CD4-positive, alpha-beta T cell treated with Interleukin-4 for 4 hours (primary cell): ENCODE measurements at places on chromosomes 5 and 9.

DNA sequence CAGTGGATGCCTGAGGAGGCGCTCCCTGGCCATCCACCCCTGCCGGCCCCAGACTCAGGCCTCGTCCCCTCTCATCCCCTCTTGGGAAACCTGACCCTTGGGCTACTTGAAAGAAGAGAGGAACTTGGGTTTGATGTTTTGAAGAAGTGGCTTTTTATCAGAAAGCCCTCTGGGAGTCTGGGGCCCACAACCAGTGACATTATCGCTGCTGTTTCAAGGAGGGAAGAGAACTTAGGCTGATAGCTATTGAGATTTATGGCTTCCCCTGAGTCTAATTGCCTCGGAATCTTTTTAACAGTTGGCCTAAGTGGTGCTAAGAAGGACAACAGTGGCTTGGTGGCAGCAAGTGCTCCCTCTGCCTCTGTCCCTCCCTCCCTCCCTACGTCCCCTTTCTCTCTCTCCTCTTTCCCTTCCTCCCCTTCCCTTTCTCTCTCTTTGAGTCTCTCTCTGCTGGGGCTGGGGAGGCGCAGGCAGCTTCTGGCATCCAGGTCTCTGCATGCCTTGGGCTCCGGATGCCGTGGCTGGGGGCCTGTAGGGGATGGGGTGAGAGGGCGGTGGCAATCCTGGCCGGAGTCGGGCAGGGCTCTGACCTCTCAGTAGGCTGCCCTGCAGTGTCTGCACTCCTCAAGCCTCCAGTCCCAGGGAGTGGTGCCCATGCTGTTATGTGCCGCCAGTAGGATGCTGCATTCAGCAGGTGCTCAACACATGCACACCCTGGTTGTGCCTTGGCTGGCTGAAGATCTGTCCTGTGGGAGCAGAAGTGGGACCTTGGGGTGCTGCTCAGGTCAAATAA, 49.6 kb upstream of the RXRA start:
- DNase-seq = no peak

- no peak for DNase-seq
Measured at GRCh38 chr9:114233491-114234185, 78.3 kb downstream of the COL27A1 start.

DNA sequence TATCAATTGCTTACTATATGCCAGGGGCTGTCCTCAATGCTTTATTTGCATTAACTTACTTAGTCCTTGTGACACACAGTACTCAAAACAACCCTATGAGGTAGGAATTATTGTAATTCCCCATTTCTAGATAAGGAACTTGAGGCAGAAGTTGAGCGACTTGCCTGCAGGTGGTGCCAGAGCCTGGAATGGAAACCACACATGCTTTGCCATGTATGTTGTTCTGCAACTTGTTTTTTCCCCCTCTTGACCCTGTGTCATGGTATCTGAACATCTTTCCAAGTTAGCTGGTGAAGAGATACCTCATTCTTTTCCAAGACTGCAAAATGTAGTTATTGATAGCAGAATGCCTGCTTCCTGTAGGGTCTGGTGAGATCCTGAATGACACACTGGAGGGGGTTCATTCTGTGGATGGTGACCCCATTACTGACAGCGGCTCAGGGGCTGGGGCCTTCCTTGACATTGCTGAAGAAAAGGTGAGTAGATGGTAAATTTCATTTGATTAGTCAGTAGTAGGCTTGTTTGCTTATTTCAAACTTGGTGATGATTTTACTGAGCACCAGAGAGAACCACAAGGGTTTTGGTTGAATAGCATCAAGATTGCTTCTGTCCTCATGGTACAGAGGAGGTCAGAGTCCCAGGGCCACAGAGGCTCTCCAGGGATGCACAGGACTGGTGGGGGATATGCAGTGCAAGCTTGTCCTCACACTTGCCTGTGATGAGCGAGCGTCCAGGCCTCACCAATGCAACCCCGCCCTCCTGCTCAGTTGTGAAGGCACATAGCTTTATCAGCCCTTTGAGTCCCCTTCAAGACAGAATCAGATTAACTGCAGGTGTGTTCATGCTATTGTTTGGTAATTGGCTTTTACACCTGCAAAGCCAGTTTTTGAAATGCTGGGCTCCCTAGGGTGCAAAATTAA, 57.0 kb downstream of the COL15A1 start:
- peak; percentile 64 for DNase-seq

- DNase-seq = no peak
Measured at GRCh38 chr9:70079417-70080037, 35.9 kb downstream of the MAMDC2 start.

DNA sequence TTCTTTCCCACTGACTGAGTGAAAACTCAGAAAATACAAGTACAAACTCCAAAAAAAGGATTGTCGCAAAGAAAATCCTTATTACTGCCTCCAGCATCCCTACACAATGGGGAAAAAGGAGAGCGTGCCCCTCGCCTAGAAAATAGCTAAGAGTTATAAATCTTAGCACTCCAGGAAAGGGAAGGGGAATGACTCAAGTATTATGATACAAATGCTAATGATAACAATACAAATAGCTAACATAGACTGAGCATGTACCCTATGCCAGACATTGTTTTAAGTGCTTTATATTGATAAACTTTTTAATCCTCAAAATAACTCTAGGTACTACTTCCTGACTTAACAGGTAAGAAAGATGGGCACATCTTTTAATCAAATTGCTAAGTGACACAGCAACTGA, 70.8 kb upstream of the VCAN start:
- DNase-seq = no peak

DNA sequence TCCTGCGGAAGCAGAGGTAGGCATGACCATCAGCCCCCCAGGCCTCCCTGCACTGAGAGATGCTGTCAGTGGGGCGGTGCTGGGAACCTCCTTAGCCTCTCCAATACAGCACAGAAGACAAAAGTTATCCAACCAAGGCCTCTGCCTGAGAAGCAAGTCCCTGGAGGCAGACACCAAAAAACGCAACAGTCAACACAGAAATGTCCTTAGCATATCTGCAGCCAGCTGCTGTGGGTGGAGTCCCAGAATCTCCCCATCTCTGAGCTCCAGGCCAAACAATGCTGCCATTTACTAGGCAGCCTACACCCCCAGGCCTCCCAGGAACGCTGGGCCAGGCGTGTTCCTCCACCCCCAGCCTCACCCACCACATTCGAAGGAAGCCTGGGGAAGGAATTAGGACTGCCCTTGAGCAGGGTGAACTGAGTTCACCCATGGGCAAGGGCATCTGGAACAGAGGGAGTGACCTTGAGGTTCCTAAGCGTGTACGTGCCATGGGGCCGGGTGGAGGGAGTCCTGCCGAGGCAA, 43.7 kb downstream of the STK10 start:
- DNase-seq = no peak

GRCh38 chr5:73268826-73269225, 95.8 kb downstream of the TMEM174 start:
- no peak for DNase-seq

DNA sequence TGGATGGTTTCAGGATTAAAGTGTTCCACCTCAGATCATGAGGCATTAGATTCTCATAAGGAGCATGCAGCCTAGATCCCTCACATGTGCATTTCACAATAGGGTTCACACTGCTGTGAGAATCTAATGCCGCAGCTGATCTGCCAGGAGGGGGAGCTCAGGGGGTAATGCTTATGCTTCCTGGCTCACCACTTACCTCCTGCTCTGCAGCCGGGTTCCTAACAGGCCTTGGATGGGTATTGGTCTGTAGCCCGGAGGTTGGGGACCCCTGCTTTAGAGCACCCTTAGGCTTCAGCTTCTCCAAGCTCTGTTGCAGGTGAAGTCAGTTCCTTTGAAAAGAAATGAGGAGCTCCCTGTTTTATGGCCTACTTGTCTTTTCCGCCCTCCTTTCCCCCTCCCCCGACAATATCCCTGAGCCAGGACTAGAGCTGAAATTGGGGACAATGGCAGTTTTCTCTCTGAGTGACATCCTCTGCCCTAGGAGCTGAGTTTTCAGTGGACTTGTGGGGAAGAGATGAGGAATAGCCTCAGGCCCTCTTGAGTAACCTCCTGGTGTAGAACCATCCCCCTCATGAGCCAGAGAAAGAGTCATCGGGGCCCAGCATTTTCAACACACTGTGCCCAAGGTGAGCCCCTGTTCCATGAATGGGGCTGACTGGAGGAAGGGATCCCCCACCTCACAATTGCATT, 16.2 kb upstream of the MAT2B start:
- DNase-seq = peak; percentile 28

- peak; percentile 20 for DNase-seq
Measured at GRCh38 chr5:139402561-139403158, 1.2 kb downstream of the SPATA24 start.

GRCh38 chr5:18761801-18762200, 1127.5 kb downstream of the TAF11L14 start:
- DNase-seq = no peak

DNA sequence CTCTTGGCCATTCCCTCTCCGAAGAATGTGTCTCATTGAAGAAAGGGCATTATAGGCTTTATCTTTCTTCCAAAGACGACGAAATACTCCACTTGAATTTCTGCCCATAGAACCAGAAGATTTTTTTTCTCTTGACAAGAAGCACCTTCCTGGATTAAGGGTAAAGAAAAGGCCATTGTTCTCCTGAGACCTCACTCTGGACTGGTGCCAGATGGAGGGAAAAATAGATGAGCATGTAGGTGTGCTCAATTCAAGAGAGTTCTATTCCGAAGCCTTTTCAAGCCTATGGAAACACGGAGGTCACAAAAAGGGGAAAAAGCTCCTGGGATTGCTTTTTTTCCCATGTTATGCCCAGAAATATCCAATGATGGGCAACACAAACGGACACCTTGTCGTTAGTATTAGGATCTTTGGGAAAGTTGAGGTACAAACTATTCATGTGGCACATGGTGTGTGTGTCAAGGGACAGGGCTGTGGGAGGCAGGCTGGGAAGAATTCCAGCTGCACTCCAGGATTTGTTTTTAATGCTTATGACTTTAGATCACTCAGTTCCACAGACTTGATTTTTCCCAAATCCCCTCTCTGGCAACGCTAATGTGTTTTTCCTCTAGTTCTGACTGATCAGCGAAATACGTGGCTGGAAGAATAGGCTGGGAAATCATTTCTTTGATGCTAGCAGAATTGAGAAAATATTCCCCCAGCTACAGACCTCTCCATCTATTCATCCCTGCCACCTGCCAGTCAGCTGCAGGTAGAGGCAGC, 89.9 kb downstream of the SIL1 start:
- no peak for DNase-seq

DNA sequence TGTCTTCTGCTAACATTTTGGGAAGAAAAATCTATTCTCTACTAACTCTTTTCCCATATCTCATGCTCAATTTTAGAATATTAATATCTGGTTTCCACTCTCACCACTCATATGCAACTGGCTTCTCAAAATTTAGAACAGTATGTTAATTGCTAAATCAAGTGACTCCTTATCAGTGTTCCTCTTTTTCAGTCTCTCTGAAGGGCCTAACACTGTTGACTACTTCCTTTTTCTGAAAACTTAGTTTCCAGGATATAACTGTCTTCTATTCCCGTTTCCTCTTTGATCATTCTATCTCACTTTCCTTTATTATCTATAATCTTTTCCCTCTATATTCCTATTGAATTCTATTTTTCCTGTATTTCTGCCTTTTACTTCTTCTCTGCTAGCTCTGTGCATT, 1717.2 kb upstream of the C9orf72 start:
- DNase-seq = no peak

DNA sequence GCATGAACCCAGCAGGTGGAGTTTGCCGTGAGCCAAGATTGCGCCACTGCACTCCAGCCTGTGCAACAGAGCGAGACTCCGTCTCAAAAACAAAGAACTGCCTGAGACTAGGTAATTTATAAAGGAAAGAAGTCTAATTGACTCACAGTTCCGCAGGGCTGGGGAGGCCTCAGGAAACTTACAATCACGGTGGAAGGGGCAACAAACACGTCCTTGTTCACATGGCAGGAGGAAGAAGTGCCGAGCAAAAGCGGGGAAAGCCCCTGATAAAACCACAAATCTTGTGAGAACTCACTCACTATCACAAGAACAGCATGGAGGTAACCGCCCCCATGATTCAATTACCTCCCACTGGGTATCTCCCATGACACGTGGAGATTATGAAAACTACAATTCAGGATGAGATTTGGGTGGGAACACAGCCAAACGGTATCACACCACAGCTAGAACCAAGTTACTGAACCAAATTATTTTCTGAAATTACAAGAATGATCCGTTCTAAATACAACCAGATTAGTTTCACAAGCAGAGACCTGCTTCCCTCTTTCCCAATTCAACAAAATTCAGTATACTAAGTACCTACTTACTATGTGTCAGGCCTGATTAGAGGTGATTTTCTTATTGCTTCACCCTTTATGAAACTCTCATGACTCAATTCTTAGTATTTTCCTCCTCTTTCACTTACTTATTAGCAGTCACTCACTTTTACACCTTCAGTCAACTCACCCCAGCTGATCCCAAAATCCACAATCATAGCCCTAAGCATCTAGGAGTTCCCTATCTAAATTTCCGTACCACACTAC, 8.4 kb downstream of the UBTD2 start:
- DNase-seq = peak; percentile 68

GRCh38 chr9:99244344-99245260, 22.5 kb downstream of the SEC61B start:
- no peak for DNase-seq

DNA sequence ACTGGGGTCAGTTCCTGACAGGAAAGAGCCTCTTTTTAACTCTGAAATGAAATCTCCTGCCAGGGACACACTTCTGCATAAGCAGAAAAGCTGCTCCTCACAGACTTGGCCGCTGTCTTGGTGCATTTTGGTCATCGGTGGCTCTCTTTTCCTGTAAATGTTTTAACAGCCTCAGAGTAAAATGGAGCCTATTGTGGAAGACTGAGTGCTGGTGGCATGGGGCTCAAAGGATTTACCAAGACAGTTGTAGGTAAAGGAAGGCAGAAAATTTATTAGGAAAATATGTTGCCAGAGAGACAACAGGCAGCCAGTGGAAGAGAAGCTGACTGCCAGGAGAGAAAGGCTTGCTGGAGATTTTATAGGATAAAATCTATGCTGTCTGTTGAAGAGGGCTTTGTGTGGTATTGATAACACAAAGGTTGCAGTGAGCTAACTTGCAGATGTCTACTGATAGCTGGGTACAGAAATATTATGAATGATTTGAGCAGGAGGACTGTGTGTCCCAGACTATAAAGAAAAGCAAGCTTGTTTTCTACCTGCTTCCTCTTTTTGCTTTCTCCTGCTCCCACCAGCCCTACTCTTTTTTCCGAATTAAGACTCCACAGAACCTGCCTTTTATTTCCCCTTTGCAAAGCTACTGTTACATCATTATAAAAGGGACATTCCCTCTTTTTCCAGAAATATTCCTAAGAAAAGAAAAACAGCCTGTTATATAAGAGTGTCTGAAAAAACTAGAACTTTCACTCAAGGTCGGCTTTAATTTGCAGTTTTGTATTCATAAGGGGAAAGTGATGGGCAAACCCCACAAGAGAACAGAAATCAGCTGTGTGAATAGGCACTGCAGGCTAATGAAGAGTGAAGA, 27.9 kb upstream of the IFNA14 start:
- no peak for DNase-seq

GRCh38 chr9:69020301-69021145, 6.6 kb upstream of the PRKACG start:
- DNase-seq = no peak

DNA sequence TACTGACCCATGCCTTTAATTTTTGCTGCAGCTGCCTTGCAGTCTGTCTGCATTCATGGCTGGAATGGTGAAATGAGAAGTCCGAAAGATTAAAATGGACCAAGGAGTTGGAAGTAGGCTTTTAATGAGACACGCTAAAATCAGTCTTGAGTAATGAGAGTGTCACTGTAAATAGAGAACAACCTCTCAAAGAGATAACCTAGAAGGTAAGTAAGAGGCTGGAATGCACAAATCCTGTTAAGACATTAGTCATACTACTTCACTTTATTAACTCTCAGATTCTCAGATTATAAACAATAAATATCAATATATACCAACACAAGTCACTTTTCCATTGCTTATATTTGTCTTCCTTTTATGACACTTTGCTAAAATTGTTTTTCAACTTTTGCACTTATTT, 880.6 kb upstream of the C9orf72 start:
- DNase-seq = no peak
